LHCN-M2 (cell line): ENCODE measurements at places on chromosomes 5 and 9. TPM values are rescaled to one million over a fixed set of nuclear protein-coding genes. Genes with fewer than 3 reads are reported as not detected.

- DNase-seq: peak; percentile 25
Observed at GRCh38 chr5:94776167-94776566, 157.7 kb downstream of the SLF1 start.

DNA sequence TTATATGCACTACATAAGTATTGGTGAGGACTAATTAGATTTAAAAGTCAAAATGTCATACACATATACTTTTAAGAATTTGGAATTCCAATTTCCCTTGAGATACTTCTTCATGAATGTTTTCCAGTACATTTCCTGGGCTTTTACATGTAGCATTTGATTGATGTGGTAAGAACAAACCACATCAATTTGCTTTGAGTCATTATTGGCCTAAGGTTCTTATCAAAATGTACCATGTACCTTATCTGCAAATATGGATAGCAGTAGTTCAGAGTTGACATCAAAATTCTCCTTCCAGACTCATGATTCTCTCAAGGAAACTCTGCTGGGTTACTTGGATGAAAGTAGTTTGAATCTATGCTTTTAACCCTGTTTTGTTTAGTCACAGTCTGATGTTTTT lies 2.5 kb downstream of the CAST start:
- no peak for DNase-seq

DNA sequence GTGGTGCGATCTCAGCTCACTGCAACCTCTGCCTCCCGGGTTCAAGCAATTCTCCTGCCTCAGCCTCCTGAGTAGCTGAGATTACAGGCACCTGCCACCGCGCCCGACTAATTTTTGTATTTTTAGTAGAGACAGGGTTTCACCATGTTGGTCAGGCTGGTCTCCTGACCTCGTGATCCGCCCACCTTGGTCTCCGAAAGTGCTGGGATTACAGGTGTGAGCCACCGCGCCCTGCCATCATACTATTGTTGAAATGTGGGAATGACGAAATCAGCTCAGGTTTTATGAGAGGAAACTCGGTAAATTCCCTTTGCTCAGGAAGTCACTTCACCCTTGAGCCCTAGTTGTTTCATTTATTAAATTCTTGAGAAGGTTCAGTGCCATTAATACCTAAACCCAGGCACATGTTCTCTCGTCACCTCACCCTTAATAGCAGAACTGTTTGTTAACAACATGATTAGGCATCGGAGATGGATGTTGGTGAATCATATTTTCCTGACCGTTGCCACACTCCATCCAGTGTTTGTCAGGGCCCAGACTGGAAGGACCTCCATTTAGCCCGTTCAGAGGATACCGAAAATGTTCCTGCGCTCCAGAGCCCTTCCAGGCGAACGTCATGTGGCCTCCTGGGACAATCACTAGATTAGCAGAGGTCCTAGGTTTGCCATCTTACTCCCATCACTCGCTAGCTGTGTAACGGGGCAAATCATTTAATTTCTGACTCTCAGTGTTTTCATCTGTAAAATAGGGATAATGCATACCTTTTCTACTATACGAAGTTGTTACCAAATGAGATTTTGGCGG lies 20.0 kb upstream of the CREBRF start:
- DNase-seq: no peak

- no peak for DNase-seq
Observed at GRCh38 chr5:32088214-32088613, 85.9 kb downstream of the GOLPH3 start.

- DNase-seq: no peak
Observed at GRCh38 chr5:107303171-107303968, 367.4 kb downstream of the EFNA5 start.

GRCh38 chr9:135772702-135773493 lies 70.9 kb downstream of the KCNT1 start:
- no peak for DNase-seq

- DNase-seq: no peak
Observed at GRCh38 chr5:95080441-95080840, 204.5 kb downstream of the MCTP1 start.

- peak; percentile 71 for DNase-seq
Observed at GRCh38 chr5:103224118-103224893, 34.3 kb upstream of the MACIR start.

GRCh38 chr5:179257176-179257682 lies 88.0 kb downstream of the ADAMTS2 start:
- DNase-seq: no peak

DNA sequence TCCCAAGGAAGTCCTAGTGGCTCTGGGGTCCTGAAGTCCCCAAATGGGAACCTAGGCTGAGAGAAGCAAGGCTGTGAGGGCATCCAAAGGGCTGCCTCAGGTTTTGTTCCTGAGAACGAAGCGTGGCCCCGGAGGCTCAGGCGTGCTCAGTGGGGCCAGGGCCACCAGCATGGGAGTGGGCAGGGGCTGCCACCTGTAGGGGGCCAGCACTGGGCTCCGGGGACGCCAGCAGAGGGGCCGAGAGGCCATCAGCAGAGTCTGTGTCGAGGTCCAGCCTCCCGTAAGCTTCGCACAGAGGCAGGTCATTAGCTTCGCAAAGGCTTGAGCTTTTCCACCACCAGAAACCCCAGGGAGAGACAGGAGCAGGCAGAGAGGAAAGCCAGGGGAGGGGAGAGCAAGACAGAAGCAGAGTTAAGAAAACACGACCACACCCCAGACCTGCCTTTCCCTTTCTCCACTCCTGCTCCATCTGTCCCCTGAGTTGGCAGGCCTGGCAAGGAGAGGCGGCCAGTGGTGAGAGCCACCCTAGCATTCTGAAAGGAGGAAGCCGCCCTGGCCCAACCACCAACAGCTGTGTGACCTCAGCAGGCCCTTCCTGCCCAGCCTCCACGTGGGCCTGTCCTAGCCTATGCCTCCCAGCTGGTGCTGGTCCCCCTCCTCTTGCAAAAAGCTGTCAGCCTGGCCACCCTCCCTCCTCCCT lies 5.5 kb upstream of the SURF6 start:
- no peak for DNase-seq

GRCh38 chr9:23451802-23452418 lies 374.1 kb downstream of the ELAVL2 start:
- no peak for DNase-seq

Gene CDO1
- total RNA-seq: 2.7 and 3.1 TPM in 2 replicates

Gene SIL1
- 37.0 and 41.4 TPM in 2 replicates for total RNA-seq
